ENCODE measurements at places on chromosomes 4 and X.

DNA sequence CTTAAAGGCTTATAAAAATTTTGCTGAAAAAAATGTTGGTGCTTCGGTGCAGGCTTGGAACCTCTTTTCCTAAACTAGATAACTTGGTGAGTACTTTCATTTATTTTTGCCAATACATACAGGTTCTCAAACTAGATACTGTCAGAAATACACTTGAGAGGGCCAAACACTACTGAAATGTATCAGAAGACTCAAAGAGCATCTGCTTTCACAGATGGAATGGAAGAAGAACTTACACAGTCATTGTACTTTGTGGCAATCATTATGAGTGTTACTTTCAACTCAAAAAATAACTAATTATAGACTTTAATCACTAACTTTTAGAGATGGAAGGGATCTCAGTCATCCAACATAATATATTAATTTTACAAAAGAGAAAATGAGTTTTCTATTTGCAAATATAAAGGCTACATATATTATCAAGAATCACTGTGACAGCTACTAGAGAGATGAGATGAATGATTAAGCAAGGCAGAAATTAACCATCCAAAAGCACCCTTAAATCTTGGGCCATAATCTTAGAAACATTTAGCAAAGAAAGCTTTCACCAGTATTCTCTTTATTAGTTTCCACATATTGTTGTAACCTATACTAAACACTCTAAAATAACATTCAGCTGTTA is 1.0 kb downstream of the ENAM start:
- no peak for DNase-seq

DNA sequence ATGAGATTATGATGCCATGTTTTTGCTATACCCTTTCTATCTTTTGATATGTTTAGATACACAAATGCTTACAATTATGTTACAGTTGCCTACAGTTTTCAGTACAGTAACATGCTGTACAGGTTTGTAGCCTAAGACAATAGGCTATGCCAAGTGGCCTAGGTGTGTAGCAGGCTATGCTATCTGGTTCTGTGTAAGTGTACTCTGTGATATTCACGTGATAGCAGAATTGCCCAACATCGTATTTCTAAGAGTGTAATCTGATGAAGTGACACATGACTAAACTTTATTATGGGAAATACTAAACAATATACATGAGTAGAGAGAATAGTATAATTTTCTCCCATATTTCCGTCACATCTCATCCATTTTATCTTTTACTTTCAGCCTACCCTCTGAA is 97.0 kb downstream of the CLDN22 start:
- no peak for DNase-seq

DNA sequence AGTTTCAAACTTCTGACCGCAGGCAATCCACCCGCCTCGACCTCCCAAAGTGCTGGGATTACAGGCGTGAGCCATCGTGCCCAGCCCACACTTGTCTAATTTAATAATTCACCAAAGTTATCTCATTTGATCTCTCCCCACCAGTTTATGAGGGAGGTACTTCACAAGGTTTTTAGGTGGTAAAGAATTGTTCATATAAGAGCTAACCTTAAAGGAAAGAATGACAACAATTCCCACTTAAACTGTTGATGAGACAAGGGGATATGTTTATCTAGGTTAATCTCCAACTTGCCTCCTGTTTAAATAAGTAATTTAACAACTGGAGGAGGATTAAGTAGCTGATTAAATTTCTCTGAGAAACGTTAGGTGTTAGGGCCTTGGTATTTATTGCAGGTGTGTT is 117.6 kb upstream of the CBLL2 start:
- DNase-seq, result no peak

DNA sequence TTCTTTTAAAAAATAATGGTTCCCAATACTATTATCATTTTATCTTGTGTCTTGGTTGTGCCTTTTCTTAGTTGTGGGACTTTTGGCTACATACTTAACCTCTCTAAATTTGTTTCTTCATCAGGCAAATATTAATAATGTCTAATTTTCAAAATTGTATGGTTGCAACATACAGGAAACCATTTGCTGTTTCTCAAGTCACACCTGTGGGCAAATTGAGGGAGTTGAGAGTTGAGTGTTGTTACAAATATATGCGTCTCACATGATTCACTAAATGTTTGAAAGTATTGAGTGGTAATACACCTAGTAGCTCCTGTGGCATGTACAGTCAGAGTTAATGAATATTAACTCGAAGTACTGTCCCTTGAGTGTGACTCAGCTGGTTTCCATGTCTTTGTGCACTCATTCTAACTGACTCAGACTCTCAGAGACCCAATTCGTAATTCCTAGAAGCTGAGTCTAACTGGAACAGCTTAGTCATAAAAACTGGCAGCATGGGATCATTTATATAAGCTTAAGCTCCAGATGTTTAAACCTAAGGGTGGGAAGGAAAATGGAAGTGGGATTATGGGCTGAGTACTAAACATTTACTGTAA is 802.4 kb downstream of the TRIML1 start:
- no peak for DNase-seq
